SK-MEL-5 (cell line): ENCODE measurements at places on chromosomes 3 and 15. TPM values are rescaled to one million over a fixed set of nuclear protein-coding genes. Genes with fewer than 3 reads are reported as not detected.

GRCh38 chr3:13158871-13159270 lies 85.6 kb upstream of the IQSEC1 start:
- DNase-seq = no peak

Gene SAMMSON
- total RNA-seq = 26.3 and 26.5 TPM in 2 replicates

DNA sequence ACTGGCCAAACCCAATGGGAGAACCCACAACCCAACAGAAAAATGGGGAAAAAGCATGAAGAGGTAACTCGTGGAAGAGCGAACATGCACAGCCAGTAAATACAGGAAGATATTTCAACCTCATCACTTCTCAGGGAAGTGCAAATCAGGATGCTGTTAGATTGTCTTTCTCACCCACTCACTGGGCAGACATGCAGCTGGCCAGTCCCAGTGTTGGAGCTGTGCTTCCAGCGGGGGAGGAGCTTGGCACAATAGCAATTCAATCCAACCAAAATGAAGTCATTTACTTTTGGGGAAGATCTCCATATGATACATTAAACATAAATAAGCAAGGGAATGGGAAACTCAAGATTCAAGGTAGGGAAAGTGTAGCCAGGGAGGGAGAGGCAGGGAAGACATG lies 12.1 kb downstream of the WNT7A start:
- DNase-seq = no peak

GRCh38 chr15:68787609-68788263 lies 33.0 kb downstream of the ANP32A start:
- DNase-seq = no peak

GRCh38 chr3:36124118-36124796 lies 256.0 kb upstream of the STAC start:
- DNase-seq = peak; percentile 29

Gene CP
- total RNA-seq = 0.43 and 0.53 TPM in 2 replicates

DNA sequence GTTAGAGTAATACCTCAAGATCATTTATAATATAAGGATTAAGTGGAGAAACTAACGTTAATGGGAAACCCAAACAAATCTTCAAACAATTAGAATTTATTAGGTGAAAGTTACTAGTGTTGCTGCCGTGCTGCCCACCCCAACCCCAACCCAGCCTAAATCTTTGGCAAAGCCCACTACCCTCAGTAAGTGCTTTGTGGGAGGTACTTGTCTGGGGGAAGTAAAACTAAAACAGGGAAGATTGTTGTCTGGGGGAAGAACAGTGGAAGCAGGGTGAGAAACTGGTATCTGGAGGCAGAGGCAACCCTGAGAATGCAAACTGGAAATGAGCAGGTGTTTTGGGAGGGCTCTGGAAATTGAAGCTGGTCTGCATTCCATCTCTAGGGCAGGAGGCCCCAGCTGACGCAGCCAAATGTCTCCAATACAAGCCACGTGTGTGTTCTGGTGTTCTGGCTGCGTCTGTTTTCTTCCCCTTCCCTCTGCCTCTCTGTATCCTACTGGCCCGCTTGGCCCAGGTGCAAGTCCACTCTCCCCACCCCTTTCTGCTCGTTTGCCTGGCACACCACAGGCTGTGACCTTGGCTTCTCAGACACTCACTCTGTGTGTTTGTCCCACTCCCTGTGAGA lies 32.7 kb downstream of the FEM1B start:
- no peak for DNase-seq

Gene LRRN1
- total RNA-seq = 0.03 TPM in 1 of 2 replicates, not detected in the other

Gene ESYT3
- 0.05 TPM in 1 of 2 replicates, not detected in the other for total RNA-seq

GRCh38 chr3:173774294-173774693 lies 376.8 kb downstream of the NLGN1 start:
- DNase-seq = peak; percentile 44

Gene RCCD1
- total RNA-seq = 9.9 and 10.1 TPM in 2 replicates

- no peak for DNase-seq
Measured at GRCh38 chr3:107153981-107154380, 223.3 kb upstream of the CCDC54 start.

DNA sequence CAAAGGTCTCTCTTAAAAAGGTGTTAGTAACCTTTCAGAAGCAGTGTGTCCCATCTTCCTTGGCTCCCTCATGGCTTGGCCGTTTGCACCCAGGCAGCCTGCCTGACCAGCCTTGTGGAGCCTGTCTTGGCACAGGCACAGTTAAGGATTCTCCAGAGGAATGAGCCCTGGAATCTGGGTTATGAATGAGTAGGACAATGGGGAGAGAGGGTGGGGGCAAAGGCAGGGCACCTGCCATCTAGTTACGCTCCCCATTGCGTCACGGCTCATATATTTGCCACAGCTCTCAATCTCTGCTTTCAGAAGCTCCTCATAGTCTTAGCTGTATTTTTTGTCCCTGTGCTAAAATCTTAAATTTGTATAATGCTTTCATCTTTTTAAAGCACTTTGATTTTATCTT lies 50.6 kb downstream of the WDR76 start:
- DNase-seq = no peak
